Putamen (tissue), 1 donor: ENCODE measurements at places on chromosomes 3 and 15.

GRCh38 chr3:14761121-14761672 lies 57.6 kb upstream of the FGD5 start:
- no peak for DNase-seq

DNA sequence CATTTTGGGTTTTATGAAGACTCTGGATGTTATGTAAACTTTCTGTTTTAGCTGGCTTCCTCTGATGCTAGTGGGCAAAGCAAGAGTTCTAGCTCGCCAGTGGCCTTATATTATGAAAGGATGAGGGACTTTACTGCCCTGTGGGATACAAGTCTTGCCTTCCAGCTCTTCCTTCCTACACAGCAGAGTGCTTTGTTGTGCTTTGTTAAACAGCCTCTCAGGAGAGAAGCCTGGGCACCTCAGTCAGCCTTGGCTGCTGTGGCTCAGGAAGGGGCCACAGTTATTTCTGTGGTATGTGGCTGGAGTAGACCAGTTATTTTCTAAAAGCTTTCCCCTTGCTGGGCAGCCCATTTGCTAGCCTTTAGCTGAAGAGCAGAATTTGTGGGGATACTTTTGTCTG lies 69.5 kb upstream of the SUCLG2 start:
- no peak for DNase-seq

- no peak for DNase-seq
These were observed 357.0 kb upstream of the ICE2 start for GRCh38 chr15:60835974-60836373.

DNA sequence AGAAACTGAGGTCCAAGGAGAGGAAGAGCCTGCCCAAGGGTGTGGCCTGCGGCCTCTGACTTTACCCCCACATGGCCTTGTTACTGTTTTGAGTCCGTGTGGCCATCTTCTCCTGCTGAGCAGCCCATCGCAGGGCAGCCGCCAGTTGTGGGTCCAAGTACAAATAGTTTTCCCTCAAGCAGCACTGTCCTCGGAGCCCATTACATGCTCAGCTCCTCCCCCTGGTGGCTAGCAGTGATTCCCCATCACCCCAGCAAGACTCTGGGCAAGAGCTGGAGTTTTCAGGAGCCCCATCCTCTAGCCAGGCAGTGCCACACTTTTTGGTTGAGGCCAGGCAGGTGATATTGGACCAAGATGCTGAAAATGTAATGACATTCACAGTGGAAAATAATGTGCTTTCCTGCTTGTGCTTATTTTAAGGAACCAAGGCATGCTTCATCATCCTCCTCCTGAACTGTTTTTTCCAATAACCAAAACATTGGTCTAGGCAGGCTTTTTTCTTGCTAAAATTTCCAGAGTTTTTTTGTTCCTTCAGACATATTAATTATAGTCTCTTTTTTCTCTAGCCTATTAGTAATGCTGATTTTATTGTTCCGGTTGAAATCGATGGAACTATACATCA lies 23.2 kb upstream of the VILL start:
- no peak for DNase-seq

DNA sequence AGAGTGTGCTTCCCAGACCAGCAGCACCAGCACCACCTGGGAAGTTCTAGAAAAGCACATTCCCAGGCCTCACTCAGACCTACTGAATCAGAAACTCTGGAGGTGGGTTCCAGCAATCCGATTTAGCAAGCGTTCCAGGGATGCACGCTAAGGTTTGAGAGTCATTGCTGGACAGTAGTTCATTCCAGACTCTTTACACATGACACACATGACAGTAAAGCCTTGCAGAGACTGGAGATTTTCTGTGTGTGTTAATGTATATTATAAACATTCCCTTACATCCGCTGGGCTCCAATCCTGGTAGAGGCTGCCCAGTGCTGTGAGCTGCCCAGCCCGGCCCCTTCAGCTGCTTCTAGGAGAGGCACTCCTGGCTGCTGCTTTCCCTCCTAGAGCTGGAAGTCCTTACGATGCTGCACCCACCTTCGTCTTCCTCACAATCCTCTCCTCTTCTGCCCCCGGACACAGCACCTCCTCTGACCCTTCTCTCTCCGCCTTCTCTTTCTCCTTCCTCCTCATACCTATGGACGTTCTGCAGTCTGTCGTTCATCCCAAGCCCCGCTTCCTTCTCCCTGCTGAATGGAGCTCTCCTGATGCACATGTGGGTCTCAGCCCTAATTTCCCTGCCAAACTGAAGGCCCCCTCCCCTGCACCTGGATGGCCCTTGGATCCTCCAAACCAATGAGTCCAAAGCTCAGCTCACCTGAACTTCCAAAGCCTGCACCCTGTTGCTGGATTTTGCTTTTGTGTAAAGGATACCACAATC lies 44.4 kb downstream of the ITGA11 start:
- DNase-seq = no peak

DNA sequence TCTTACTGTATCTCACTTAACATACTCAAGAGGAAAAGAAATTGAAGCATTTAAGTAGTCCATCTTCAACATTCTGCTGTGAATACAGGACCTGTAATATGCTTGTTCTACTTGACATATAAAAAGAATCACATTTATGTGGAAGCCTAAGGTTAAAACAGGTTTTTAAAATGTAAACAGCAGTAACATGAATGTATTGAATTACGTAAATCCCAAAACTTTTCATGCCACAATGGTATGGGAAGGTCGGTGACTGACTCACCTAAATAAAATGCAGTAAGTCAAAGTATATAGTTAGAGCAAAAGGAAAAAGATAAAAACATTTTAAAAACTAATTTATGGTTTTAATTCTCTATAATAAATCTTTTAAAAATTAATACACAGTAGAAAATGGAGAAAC lies 115.7 kb upstream of the TJP1 start:
- no peak for DNase-seq

- no peak for DNase-seq
These were observed 58.2 kb upstream of the SCN5A start for GRCh38 chr3:38707730-38708129.

DNA sequence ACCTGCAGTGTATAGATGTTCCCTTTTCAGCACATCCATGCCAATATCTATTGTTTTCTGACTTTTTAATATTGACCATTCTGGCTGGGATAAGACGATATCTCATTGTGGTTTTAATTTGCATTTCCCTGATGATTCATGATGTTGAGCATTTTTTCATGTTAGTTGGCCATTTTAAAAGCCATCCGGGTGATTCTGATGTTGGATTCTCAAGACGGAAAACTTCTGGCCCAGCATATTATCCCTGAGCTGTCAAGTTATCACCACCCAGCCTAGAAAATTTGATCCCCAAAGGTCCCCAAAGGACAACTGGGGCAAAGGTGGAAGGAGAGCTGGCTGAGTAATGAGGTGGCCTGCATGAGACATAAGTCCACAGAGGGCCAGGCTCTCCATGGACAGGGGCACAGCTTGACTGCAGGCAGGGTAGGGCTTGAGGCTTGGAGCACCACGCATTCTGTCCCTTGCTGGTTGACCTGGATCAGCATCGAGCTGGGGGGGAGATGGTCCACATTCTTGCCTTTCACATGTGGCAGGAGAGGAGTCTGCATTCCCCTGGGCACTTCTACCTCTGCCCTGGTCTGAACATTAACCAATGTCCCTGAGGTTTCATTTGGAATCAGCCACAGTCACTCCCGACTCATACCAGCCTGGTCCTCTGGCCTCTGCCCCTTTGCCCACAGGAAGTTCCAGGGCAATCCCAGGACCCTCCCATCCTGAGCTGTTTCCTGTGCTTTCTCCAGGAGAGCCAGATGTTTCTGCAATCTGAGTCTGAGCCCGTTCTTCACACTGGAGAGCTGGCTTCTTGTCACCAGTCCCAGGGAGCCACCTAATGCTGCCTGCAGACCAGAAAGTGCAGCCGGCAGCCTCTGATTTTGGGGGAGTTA lies 69.2 kb downstream of the ISG20 start:
- no peak for DNase-seq

DNA sequence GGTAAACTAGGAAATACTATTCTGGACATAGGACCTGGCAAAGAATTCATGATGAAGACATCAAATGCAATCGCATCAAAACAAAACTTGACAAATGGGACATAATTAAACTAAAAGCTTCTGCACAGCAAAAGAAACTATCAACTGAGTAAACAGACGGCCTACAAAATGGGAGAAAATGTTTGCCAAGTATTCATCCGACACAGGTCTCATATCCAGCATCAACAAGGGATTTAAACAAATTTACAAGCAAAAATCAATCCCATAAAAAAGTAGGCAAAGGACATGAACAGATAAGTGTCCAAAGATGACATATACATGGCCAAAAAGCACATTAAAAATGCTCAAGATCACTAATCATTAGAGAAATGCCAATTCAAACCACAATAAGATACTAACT lies 1088.9 kb downstream of the NAALADL2 start:
- DNase-seq = no peak

DNA sequence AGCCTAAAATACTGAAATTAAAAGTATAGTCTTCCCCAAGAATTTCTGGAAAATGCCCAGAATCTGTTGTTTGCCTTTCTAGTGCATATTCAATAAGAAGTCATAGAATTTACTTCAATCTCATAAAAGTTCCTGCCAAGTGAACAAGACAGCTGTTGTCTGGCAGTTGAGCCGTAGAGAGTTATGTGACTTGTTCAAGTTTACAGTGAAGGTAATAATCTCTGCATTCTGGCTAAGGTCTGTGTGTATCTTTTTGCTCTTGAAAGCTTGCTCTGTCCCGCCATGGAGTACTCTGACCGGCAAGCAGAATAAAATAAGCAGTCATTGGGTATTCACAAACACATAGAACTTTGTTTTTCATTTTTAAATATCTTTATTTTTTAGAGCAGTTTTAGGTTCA lies 77.8 kb downstream of the GHSR start:
- DNase-seq = no peak

DNA sequence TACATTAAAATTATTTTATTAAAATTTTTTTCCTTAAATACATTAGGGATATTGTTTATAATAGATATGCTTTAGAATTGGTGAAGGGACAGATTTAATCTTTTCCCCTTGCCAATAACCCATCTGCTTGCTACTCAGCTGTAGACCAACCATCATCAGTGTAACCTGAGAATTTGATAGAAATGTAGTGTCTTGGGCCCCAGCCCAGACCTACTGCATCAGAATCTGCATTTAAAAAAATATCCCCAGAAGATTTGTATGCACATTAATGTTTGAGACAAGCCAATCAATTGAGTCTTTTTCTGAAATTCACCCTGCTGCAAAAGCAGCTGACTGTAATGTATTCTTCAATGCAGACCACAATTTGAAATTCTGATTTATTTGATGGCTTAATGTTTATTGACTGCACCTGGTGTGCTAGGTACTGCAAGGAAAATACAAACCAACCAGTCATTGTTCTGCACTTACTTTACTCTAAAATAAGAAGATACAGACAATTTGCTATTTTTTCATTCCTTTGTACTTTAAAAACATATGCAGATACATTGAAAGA lies 190.7 kb upstream of the SGO1 start:
- DNase-seq = no peak

GRCh38 chr15:71465131-71465955 lies 345.0 kb upstream of the NR2E3 start:
- peak; percentile 47 for DNase-seq

DNA sequence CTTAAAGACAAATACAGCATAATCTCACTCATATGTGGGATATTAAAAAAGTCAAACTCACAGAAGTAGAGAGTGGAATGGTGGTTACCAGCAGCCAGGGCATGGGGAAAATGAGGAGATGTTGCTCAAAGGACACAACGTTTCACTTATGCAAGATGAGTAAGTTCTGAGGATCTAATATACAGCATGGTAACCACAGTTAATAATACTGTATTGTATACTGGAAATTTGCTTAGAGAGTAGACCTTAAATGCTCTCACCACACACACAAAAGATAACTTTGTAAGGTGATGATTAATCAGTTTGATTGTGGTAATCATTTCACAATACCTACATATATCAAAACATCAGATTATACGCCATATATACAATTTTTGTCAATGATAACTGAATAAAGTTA lies 60.0 kb downstream of the MYH15 start:
- no peak for DNase-seq

DNA sequence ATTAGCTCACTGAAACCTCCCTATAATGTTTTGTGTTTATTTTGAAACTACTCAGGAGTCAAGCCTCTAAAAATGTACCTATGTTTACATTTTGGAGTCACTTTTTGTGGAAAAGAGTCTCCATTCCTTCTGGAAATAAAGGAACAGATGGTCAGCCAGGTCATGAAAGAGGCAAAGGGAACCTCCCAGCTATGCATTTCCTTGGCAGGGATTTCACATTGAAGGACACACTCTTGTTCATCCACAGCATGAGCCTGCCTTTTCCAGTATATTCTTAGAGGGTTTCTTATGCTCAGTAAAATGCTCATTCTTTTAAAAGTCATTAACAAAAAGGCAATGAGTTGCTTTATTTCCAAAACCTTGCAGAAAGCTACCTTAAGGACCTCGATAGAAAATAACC lies 20.8 kb downstream of the STAC start:
- no peak for DNase-seq

GRCh38 chr3:108673988-108674661 lies 83.1 kb downstream of the RETNLB start:
- peak; percentile 60 for DNase-seq

GRCh38 chr3:172129850-172130716 lies 90.7 kb downstream of the FNDC3B start:
- DNase-seq = no peak

GRCh38 chr3:180640987-180641386 lies 38.3 kb downstream of the CCDC39 start:
- no peak for DNase-seq

DNA sequence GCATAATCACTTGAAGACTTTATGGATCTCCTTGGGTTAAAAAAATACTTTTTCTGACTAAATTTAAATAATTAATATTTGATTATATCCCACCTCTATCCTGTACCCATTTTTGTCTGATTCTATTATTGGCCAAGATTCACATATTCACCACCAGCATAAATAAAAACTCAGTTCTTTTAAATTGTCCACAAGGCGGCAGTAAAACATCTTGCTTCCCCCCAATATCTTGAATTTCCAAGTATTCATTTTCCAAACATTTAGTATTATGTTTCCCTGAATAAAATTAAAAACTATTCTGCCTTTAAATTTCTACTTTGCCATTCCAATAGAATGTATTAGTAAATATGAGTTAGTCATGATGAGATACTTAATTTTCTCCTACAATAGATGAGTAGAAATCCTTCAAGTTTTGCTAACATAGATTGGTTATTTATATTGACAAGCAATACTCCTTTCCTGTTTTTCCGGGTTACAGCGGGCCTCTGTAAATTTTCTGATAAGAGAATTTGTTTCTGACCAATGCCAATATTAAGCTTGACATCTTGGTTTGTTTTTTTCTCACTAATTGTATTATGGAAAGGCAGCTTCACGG lies 218.7 kb upstream of the MDFIC2 start:
- no peak for DNase-seq

DNA sequence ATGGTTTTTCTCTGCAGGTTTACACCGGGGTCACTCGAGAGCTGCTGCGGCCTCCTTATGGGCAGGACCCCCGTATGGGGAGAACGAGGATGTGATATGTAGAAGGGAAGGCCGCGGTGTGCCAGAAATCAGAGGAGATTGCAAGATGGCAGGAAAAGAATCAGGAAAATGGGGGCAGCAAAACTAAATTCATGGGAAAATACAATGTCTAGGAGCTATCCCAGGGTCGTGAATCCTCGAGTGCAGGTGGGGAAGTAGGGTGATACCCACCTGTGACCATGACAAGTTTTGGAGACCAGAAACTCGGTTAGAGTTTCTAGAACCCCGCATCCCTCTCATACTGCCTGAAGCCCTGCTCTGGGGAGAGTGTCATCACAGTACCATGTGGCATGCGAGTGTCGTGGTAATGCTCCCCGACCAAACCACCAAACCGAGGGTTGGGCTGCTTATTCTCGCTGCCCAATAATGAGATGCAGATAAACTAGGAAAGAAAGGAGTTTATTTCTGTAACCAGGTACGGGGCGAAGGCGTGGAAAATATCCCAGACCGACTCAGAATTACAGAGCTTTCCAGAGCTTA lies 781 bp downstream of the TRNT1 start:
- no peak for DNase-seq

- DNase-seq = no peak
These were observed 281.0 kb upstream of the TBL1XR1 start for GRCh38 chr3:177478170-177478867.
